ENCODE measurements at places on chromosomes 16 and 17.

DNA sequence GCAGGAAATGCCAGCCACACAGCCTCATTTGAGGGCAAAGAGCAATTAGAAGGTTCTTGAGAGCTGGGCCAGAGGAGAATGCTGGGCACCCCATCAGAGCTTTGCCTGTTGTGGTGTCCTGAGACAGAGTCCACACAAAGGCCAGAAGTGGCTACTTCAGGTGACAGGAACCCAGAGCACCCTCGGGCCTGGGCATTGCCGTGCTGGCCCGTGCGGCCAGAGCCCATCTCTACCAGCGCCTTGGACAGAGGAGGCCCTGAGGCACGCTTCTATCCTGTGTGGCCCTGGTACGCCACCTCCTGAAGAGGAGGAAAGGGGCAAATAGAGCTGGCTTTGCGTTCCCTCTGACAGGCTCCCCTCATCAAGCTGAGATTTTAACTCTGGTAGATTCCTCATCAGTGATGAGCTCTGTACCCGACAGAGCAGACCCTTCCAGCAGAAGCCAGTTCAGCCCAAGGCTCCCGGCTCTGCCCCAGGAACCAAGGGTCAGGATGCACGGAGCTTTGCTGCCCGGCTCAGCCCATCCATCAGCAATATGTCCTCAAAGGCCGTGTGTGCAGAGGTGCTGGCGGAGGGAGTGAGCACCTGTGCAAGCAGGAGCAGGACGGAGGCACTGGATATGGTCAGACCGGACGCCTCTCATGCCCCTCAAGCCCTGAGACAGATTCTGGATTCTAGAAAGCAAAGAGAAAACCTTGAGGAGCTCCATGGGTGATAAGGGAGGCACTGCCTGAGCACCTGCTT lies 3.4 kb upstream of the RASD1 start:
- DNase-seq, result no peak

DNA sequence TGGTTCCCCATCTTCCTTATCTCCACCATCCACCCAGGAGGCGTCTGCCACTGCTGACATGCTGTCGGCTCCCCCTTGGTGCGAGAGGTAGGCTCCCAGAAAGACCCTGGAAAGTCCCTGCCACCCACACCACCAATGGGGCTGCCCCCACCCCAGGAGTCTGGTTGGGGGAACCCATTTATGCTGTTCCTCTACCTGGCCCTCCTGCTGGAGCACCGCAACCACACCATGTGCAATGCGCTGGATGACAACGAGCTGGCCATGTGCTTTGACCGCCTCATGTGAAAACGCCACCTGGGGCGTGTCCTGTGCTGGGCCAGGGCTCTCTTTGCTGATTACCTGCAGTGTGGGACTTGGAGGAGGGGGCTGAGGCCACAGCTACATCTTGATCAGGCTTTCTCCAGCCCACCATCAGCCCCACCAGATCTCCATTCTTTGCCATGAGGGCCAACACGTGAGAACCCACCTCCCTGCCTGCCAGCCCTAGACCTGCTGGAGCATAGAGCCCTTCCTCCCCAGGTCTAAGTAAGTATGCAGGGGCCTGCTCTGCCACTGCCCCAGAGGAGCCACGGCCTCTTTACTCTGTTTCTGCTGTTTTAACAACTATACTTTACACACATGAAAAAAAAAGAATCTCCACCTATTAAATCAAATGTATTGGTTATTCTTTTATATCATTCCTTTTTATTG lies 7.9 kb upstream of the ALDH3A1 start:
- DNase-seq, result no peak

- peak; percentile 42 for DNase-seq
Measured at GRCh38 chr16:71360378-71360777, 1.9 kb downstream of the CALB2 start.

- DNase-seq, result peak; percentile 37
Measured at GRCh38 chr17:5241861-5242671, 7.4 kb upstream of the SCIMP start.

- DNase-seq, result no peak
Measured at GRCh38 chr16:49460786-49461470, 87.3 kb downstream of the C16orf78 start.

GRCh38 chr16:49581630-49582298 lies 208.2 kb downstream of the C16orf78 start:
- DNase-seq, result no peak

- DNase-seq, result no peak
Measured at GRCh38 chr16:23420011-23420410, 33.0 kb downstream of the COG7 start.

DNA sequence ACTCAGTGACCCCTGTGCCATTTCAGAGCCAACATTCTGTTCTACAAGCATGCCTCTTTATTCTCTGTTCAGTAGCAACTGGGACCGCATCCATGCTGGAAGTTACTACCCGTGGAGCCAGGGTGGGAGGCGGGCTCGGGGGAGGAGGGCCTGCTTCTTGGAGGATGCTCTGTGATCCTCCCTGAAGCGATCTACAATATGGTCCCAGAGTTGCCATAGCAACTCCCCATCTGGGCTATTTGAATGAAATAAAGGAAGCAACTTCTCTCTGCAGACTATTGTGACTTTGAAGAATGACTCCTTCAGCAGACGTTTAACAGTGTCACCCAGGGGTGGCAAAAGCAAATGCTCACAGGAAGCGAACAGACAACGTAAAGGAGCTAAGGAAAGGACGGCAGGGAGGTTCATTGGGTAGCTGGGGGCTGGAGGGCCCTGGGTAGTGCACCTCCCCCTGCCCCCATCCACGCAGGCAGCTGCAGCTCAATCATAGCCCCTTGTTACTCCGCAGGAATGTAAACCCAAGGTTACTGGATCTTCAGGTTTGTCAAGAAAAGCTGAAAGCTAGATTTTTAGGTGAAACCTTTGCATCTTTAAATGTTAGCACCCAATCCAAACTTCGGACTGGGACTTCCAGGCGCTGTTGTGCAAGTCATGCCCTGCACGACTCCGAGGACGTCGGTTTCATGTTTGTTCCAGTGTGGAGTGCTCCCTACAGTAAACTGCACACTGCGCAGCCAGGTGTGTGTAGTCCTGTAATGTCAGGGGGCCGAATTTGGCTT lies 51.1 kb upstream of the MEAK7 start:
- no peak for DNase-seq

- no peak for DNase-seq
Measured at GRCh38 chr17:50866950-50867362, 802 bp upstream of the TOB1 start.

GRCh38 chr17:4724650-4725049 lies 6.6 kb upstream of the MED11 start:
- DNase-seq, result no peak

GRCh38 chr17:63419398-63419797 lies 26.7 kb downstream of the CYB561 start:
- DNase-seq, result no peak

DNA sequence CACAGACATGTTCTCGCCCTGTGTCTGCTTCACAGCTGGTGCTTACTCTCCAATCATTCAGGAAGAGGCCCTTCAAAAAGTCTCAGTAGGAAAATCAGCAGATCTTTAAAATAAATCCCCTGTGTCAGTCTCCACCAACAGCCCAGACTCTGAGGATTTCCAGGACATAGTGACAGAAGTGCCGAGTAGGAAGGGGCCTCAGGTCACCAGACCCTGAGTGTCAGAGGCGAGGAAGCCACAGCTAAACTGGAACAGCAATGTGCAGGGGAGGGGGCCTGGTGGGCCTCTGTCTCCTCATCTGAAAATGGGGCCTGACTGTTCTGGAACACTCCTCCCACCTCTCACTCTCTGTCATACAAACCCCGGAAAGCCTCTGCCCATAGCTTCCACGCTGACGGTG lies 6.3 kb downstream of the CACNG4 start:
- DNase-seq, result no peak

- peak; percentile 49 for DNase-seq
Measured at GRCh38 chr17:44878627-44879221, 20.5 kb downstream of the EFTUD2 start.

GRCh38 chr16:58730724-58731370 lies 3.3 kb downstream of the GOT2 start:
- DNase-seq, result no peak

- DNase-seq, result no peak
Measured at GRCh38 chr16:64356267-64356666, 765.6 kb downstream of the CDH11 start.

DNA sequence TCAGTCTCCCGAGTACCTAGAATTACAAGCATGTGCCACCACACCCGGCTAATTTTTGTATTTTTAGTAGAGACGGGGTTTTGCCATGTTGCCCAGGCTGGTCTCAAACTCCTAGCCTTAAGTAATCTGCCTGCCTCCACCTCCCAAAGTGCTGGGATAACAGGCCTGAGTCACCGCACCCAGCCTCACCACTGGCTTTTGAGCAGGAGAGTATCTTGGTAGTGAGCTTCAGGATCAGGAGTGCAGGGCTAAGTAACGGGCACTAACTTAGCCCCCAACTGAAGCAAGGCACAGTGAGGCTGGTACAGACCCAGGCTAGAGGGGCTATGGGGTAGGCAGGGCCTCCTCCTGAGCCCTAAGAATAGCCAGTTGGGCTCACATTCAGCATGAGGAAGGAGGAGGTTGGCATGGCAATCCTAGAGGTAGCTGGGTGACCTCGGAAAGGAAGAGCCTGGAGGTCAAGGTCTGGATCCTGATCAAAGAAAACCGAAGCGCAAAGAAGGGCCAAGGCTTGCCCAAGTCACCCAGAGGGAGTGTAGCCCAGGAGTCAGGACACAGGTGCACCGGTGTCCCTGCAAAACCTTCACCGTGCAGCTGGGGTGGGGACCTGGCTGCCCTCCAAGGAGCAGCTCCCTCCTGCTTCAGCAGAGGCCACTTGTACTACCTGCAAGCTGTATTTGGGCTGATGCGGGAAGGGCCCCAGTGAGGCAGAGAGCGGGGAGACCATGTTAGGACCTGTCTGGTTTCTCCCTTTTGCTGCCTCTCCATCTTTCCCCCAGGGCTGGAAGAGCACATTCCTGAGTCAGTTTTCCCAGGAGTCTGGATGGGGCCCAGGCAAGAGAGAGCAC lies 1.3 kb upstream of the ADGRG5 start:
- DNase-seq, result no peak

GRCh38 chr17:41835800-41836549 lies at the start of gene NT5C3B:
Gene NT5C3B (minus strand): TSS chr17:41836232. CDS start chr17:41836193, 39 bp downstream.
- peak; percentile 44 for DNase-seq

DNA sequence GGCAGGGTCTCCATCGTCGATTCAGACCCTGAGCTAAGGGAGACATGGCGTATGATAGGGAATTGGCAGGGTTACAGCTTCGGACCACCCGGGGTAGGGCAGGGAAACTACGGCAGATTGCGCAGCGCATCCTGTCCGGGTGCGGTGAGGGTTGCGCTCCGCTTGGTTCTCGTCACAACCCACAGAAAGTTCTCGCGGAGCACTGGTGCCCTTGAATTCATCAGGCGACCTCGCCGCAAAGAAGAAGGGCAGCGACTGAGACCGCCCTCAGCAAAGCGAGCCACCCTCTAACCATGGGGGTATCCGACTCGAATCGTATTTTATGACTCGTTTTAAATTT lies 1.2 kb downstream of the HS3ST3B1 start:
- DNase-seq, result peak; percentile 6

DNA sequence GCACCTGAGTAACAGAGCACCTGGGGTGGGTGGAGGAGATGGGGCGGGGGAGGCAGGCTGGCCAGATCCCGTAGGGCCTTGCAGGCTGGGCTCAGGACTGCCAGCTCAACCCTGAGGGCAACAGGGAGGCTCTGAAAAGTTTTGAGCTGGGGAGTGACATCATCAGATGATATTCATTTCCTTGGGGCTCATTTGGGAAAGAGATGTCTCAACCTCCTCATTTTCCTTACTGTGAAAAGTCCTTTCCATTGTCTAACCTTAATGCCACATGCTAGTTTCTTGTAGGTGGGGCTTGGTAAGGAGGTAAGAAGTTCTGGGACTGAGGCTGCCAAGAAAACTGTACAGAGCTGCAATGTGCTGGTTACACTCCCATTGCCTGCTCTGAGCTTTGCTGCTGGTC lies 3.7 kb downstream of the TNS4 start:
- no peak for DNase-seq

DNA sequence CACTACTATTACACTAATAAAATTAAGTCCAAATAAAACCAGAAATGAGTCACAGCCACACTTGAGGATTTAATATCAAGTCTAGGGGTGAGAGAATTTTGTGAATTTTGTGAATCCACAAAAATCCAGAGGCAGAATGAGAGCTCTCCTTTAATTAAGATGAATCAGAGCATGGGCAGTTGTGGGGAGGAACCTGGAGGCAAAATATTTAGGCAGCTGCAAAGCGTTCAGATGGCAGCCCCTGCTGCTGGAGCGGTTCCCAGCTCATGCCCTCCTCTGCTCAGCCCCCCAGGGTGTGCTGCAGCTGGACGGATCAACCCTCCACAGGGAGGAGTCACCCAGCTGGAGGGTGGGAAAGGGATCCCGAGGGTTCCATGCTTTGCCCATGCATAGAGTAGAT lies 43.4 kb upstream of the IRX6 start:
- no peak for DNase-seq

DNA sequence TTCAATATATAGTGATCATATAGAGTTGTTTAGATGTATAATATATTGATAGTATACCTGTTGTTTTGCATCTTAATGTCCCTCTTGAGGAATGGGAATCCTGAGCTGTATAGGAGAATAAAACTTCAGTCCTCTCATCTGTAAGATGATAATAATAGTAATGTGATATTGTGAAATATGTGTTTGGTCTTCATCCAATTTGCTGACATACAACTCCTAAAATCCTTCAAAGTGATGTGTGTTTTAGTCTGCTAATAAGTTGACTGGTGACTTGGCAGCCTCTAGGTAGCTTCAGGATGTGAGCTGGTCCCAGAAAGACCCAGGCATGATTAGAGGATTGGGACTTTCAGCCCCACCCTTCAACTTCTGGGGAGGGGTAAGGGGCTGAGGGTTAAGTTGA lies 22.8 kb upstream of the NFAT5 start:
- DNase-seq, result no peak

- DNase-seq, result peak; percentile 90
Measured at GRCh38 chr17:32936894-32937500, 9.0 kb downstream of the TMEM98 start.

DNA sequence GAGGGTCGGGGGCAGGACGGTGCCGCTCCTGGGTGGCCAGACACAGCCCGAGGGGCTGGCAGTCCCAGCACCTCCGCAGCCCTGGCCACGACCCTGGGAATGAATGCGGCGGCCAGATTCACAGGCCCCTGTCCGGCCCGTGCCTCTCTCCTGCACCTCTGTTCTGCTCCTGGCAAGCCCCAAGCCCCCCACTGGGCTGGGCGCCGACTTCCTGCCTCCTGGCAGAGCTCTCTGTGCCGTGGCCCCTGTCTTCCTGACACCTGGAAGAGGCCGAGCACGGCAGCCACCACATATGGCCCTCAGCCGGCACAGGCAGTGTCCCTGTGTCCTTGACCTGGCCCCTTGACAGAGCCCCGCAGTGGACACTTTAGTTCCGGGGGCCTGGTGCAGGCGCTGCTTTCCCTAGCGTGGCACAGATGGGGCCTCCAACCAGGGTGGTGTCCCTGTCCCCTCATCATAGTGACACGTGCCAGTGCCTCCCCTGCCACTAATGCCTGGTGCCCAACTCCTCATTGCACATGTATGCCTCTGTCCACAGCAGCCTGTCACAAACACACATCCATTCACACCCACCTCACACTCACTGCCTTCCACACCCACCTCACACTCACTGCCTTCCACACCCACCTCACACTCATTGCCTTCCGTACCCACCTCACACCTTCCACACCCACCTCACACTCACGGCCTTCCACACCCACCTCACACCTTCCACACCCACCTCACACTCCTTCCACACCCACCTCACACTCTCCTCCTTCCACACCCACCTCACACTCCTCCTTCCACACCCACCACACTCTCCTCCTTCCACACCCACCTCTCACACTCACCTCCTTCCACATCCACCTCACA lies 110.6 kb upstream of the PLCG2 start:
- no peak for DNase-seq

- DNase-seq, result no peak
Measured at GRCh38 chr17:6927290-6928126, 68.3 kb upstream of the ALOX12 start.

All from endothelial cell of umbilical vein (primary cell).